ENCODE measurements at places on chromosomes 1 and 21.

- peak; percentile 66 for DNase-seq
Measured at GRCh38 chr1:109821221-109821669, 57.5 kb upstream of the EPS8L3 start.

DNA sequence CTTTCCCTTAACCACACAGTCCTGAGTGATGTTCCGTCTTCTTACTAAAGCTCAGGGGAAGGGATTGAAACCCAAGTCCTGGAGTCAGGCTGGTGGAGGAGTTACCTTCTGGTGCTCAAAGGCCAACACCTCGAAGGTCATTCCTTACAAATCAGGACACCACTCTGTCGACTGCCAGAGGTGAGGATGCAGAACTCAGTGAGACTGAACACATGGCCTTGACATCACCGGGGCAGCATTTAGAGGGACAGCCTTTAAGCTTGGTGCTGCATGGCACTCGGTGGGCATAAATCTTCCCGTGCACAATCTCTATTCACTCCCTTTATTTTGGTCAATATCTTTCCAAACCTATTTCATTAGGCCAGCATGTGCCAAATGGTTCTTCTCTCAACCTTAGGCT lies 130.9 kb downstream of the ASTN1 start:
- no peak for DNase-seq

DNA sequence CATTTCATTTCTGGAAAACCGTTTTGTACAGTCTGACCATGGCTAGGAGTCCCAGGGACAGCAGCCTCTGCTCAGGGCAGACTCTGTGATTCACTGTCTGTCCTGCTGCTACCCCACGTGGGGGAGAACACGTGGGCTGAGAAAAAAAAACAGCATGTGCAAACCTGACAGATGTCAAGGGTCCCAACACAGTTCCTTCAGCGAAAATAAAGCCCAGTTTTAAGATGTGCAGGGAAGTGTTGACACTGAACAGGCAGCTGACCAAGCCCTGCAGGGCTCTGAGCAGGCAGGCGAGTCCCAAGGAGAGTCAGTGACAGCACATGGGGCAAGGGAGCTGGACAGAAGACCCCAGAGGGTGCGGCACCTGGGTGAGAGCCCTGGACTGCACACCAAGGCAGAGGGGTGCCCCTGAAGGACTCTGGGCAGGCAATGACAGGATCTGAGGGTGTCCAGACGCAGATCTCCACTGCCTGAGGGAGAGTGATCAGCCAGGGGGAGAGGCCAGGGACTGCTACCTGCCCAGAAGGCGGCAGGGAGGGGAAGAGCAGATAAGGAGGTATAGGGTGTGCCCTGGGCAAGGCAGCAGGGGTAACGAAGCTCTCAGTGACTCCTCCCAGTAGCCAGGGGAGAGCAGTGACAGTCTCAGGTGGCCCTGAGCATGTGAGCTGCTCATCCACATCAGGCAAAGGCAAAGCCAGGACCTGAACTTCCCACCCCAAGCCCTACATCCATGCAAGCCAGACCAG lies 5.1 kb upstream of the SPATC1L start:
- no peak for DNase-seq

DNA sequence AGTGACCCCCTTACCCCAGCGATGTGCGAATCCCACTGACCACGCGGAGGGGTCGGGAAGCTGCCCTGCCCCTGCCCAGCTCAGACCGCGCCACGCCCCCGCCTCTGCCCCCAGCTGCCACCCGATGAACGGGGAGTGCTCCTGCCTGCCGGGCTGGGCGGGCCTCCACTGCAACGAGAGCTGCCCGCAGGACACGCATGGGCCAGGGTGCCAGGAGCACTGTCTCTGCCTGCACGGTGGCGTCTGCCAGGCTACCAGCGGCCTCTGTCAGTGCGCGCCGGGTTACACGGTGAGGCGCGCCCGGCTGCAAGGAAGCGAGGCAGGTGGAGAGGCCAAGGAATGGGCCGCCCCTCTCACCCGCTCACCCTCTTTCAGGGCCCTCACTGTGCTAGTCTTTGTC lies 11.9 kb upstream of the LRRC71 start:
- DNase-seq, result no peak

DNA sequence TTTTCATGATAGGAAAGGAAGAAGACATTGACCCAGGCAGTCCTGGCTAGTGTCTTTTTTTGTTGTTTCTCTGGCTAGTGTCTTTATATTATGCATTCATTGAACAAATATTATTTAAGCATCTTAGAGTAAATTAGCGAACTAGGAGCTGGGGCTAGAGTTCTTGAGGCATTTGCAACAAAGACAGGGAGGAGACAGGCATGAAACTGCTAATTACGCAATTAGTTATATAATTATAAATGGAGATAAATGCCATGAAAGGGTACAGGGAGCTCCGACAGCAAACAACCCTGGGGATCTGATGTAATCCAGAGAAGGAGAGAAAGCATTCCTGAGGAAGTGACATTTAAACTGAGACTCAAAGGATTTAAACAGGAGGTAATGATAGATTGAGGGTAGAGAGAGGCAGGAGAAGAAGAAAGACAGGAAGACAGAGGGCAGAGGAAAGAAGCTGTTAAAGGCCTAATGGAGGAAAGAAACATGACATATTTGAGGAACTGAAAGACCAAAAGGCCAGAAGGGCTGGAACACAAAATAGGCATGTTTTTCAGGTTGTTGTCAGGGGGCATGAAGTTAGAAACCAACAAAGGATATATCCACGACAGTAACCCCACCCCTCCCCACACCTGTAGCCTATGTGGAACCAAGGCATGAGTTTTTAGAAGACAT lies 99.5 kb upstream of the GJB5 start:
- DNase-seq, result no peak

GRCh38 chr1:54307305-54307704 lies 98.9 kb downstream of the SSBP3 start:
- DNase-seq, result no peak

DNA sequence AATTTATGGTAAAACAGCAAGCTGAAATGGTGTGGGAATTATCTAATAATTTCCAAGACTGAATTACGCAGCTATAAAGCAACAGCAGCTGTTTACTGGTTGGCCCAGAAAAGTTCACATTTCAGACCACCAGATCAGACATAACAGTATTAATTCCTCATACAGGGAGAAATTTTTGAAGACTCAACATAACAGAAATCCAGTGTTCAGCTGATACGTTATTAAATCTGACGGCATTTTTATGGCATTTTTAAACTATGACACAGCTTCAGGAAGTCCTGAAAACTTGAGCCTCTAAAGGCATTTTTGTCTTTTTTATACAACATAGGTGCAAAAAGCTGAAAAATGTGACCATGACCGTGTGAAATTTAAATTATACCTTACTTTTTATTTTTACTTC lies 91.2 kb downstream of the APP start:
- no peak for DNase-seq

Measured in OCI-M1 (cell line).